Activated CD4-positive, alpha-beta memory T cell treated with anti-CD3 and anti-CD28 coated beads, Interleukin-2, amount 10 ng/mL, durations not matched to agents 7 days and 5 days (primary cell): ENCODE measurements at places on chromosomes 2 and 18. TPM values are rescaled to one million over a fixed set of nuclear protein-coding genes. Genes with fewer than 3 reads are reported as not detected.

RAB17 gene
- total RNA-seq = not detected

MAPK4 gene
- not detected for total RNA-seq

CNDP1 gene
- not detected for total RNA-seq

C1D gene
- 18.4 TPM for total RNA-seq

EPB41L3 gene
- 0.73 TPM for total RNA-seq

STARD6 gene
- not detected for total RNA-seq

ADD2 gene
- 1.3 TPM for total RNA-seq

PSMG2 gene
- 115 TPM for total RNA-seq

RANBP2 gene
- total RNA-seq = 51.1 TPM
